ENCODE measurements at places on chromosomes 3 and 15.
A peak's percentile ranks its signal among the peaks of the same experiment; 100 is the strongest.

DNA sequence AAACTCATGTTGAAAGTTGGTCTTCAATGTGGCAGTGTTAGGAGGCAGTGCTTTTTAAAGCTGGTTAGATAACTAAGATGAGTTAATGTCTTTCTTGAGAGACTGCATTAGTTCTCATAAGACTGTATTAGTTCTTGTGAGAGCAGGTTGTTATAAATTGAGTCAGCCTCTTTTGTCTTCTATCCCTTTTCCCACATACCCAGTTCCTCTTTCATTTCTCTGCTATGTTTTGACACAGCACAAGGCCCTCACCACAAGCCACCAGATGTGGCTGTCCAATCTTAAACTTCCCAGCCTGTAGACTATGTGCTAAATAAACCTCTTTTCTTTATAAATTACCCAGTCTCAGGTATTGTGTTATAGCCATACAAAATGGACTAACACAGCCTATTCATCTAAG, 94.6 kb upstream of the SNTN start:
- DNase-seq: no peak

DNA sequence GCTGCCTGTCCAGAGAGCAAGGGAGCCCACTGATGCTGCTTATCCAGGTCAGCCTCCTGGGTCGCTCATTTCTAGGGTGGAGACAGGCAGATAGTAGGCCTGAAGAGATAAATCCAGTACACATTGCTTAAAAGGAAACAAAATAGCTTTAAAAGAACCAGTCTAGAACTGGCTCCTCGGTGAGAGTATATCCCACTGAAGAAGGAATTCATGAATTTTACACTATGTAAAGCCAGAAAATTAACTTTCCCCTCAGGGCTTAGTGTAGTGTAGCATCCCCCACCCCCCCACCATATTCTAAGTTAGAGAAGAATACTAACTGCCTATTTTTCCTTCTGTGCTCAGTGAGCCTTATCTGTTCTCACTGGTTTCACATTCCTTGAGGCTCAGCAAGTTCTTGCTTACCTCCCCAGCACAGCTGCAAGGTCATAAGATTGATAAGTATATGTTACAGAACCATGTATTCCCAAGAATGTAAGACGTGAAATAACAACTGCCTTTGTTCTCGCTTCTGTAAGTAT, 30.5 kb upstream of the NOX5 start:
- no peak for DNase-seq

GRCh38 chr15:39667382-39668127, 86.7 kb downstream of the THBS1 start:
- DNase-seq: no peak

- DNase-seq: no peak
Observed at GRCh38 chr15:43991206-43991605, 164.4 kb downstream of the WDR76 start.

DNA sequence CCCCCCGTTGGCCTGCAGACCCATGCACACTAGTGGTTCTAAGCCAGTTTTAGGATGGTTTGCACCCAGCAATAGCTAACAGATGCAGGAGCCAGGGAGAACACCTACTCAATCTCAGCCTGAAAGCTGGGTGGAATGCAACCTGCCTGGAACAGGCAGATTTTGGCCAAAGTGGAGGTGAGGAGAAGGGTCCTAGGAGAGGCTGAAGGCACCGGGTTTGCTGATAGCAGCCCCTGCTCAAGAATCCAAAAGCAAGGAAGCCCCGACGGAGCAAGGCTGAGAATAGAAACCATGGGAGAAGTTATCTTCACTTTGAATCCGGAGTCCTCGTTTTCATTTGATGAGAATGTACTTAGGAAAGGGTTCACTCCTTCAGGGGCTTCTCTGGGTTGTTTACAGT, 9.9 kb downstream of the RRP9 start:
- DNase-seq: no peak

DNA sequence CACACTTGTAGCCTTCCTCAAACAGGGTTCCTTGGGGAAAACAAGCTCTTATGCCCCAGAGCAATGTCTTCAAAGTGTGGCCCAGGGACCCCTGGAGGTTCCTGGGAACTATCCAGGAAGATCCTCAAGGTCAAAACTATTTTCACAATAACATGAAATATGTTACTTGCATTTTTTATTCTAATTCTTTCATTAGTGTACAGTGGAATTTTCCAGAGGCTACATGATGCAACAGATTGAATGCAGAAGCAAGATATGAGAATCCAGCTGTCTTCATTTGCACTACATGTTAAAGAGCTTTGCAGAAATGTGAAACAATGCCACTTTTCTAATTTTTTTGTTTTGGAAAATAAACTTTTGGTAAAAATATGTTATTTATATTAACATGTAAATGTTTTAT, 190.9 kb downstream of the SLC9A9 start:
- no peak for DNase-seq

DNA sequence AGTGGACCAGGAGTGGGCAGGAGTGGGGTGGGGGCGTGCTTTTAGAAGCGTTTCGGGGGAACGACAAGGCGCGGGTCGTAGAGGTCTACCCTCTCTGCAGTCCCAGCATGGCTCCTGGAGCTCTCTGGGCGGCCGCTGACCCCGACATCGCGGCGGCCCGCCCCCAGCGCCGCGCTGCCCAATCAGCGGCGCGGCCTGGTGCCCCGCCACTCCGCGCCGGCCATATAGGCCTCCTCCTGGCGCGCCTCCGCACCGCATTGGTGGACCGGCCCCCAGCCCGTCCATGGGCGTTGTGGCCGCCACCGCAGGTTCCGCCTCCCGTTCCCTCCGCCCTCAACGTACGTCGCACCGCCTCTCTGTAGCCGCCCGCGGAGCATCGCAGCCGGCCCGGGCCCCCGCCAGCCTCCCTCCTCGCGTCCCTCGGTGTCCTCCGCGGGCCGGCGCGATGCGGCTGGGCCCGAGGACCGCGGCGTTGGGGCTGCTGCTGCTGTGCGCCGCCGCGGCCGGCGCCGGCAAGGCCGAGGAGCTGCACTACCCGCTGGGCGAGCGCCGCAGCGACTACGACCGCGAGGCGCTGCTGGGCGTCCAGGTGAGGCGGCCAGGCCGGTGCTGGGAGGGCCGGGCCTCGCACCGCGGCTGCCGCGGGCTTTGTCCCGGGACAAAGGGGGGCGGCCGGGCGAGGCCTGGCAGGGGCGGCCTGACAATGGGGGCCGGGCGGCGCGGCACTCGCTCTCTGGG, at the start of gene RCN2:
Gene RCN2 (plus strand): TSS at position 353 of the 738 bp plus-strand sequence. CDS start 93 bp downstream, at position 446.
- DNase-seq: peak; percentile 87

- DNase-seq: no peak
Observed at GRCh38 chr3:157445857-157446256, 9.2 kb downstream of the PTX3 start.

- DNase-seq: no peak
Observed at GRCh38 chr3:71397726-71398125, 185.8 kb downstream of the FOXP1 start.

GRCh38 chr15:39230205-39230907, 350.5 kb upstream of the THBS1 start:
- DNase-seq: no peak

- DNase-seq: no peak
Observed at GRCh38 chr3:46725621-46726314, 8.1 kb upstream of the PRSS50 start.

DNA sequence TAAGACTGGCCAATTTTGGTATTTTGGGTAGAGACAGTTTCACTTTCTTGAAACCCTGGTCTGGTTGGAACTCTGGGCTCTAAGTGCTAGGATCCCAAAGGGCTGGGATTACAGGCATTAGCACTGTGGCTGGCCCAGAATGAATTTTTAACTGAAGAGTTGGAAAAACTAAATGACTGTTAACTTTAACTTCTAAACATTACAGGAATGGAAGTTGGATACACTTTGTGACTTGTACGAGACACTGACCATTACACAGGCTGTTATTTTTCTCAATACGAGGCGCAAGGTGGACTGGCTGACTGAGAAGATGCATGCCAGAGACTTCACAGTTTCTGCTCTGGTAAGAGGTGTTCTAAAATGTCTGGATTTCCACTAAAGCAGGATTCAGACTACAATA, 3.5 kb downstream of the EIF4A2 start:
- no peak for DNase-seq
